ENCODE measurements at places on chromosomes 5 and 9.

DNA sequence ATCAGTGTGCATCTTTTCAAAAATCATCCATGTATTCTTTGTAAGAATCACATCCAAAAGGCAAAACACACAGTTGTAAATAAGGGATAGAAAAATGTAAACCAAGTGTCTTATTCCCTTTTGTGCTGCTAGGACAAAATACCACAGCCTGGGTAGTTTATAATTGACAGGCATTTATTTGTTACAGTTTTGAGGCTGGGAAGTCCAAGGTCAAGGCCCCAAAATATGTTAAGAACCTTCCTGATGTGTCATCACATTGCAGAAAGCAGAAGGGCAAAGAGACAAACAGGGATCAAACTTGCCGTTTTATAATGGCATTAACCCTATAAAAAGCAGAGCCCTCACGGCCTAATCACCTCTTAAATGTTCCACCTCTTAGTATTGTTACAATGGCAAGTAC, 364.8 kb downstream of the MED10 start:
- no peak for DNase-seq

- DNase-seq: no peak
Measured at GRCh38 chr5:77208507-77209163, 1.8 kb upstream of the PDE8B start.

- DNase-seq: no peak
Measured at GRCh38 chr5:6868171-6868570, 154.9 kb downstream of the TENT4A start.

DNA sequence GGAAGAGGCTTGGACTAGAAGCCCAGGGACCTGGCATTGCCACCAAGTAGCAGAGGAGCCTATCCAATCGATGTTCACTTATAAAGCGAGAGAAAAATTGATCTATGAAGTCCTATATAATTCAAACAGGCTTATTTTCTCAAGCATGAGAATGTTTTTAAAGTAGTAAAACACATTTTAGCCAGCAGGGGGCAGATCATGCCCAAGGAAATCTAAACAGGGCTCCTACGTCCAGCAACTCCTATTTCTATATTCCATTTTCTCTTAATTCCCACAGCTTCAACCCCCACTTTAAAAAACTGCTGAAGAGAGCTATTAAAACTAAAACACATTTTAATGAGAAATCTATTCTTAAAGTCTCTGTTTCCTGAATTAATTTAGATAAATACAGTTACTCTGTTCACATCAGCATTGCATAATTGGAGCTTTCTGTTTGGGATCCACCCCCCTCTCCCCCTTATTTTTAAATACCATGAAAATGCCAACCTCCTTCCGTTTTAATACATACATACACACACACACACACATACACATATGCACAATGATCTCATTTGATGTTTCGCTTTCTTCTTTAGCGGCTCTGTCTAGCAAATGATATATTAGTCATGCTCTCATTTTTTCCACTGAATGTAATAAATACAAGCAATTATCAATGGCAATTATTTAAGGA, 144.9 kb downstream of the MYO10 start:
- DNase-seq: peak; percentile 5

DNA sequence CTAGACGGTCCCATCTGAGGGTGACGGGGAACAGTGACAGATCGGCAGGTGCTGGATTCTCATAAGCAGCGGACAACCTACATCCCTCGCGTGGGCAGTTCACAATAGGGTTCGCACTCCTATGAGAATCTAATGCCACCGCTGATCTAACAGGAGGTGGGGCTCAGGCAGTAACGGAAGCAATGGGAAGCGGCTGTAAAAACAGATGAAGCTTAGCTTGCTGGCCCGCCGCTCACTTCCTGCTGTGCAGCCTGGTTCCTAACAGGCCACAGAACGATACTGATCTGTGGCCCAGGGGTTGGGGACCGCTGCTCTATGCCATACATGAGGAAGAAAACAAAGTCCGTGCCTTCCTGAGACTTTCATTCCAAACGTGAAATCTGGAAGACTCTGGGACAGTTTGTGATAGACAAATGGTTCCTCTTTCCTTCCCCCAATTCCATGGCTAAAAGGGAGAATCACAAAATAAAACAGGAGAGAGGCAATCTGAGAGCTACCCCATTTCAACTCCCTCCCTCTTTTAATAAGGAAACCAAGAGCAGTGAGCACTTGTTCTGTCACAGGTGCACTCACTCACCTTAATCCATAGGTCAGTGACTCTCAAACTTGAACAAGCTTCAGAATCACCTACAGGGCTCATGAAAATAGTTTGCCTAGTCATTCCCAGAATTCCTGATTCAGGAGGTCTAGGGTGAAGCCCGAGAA, 12.1 kb downstream of the PDCL start:
- no peak for DNase-seq

- no peak for DNase-seq
Measured at GRCh38 chr5:62214701-62215100, 91.3 kb upstream of the KIF2A start.

GRCh38 chr5:37554938-37555337, 175.8 kb downstream of the WDR70 start:
- DNase-seq: no peak

DNA sequence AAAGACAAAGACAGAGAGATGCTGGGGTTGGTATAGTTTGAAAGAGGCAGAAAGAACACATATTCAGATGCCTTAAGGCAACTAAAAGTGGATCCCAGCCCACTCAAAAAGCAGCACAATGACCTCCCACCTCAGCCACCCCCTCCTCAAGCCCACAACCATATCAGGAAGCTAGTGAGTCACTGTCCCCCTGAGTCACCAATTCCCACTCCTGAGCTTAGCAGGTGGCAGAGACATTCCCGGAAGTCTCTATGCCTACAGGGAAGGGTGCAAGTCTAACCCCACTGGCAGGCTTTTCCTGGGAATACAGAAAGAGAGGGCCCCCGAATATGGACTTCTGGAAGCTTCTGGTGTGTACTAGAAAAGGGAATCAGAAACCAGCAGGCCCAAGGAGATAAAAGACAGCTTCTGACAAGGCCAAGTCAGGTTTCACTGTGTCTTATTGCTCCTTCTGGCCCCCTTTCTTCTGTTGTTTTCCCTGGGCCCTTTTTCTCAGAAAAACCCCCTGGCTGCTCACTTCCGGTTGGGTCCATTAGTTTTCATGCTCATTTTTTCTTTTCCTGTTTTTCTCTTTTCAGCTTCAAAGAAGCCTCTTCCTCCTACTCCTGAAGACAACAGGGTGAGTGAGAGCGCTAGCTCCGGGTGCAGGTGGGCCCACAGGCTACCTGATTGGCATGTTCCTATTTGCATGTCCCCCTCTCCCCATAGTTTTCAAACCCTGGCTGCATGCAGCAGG, 36.8 kb downstream of the ITK start:
- no peak for DNase-seq

DNA sequence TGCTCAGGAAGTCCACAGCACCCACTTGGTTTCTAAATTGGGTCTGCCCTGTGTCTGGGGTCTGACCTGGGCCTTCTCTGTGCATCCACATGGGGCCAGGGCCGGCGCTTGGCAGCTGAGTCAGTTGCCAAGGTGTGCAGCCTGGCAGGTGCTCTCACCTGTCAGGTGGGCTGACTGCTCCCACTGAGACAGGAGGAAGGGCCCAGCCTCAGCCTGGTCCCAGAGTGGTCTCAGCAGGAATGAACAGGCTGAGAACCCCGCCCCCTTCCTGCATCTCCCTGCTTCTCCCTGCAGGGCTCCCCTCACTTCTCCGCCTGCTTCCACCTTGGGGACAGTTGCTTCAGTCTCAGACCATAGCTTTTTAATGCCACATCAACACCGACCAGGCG, 60.5 kb downstream of the BARX1 start:
- no peak for DNase-seq

GRCh38 chr9:128145536-128145935, 3.7 kb upstream of the LCN2 start:
- DNase-seq: no peak

DNA sequence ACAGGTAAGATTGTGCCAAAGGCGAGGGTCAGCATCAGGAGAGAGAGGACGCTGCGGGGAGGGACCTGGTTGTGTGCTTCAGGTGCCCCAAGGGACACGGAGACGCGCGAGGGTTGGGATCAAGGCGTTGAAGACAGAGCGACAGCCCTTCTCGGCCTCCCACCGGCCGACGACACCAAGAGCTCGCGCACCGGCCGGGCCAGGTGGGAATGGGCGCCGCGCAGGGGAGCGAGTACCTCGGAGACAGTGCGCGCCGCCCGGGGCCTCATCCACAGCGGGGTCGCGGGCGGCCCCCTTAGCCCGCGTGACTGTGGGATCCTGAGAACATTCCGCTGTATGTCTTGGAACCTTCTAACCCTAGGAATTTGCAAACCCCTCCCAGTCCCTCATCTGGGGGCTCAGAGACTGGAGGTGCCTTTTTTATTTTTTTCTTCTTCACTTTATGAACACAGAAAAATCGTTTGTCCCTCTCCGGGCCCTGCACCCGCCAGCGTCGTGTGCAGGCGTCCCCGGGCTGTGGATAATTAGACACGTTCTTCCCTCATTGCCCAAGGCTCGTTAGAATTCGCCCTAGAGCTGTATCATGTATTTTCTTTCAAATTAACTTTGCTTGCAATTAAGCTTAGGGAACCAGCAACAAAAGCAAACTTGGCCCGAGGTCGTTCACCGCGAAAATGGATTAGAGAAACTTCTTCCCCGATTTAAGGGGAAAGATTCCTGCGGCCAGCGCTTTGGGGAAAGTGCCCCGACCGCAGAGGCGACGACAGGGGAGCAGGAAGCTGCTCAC, 4.8 kb downstream of the FOXE1 start:
- DNase-seq: no peak

GRCh38 chr5:32115985-32116384, 58.1 kb downstream of the GOLPH3 start:
- no peak for DNase-seq

- DNase-seq: no peak
Measured at GRCh38 chr5:32051796-32052195, 122.3 kb downstream of the GOLPH3 start.

- DNase-seq: no peak
Measured at GRCh38 chr9:124769549-124770358, 1.4 kb downstream of the NR6A1 start.

- no peak for DNase-seq
Measured at GRCh38 chr9:134968823-134969090, 51.0 kb upstream of the FCN1 start.

DNA sequence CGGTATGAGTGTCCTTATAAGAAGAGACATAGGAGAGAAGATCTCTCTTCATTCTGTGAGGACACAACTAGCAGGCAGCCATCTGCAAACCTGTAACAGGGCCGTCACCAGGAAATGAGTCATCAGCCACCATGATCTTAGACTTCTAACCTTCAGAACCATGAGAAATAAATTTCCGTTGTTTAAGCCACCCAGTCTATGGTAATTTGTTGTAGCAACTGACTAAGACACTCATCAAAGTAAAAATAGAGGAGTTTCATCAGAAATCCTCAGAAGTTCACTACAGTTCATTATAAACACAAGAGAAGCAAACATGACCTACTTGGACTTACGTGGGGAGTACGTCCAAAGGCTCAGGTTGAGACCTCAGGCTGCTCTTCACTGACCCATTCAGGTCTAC, 357.7 kb downstream of the SEMA5A start:
- no peak for DNase-seq

GRCh38 chr9:7782400-7783120, 17.0 kb downstream of the DMAC1 start:
- DNase-seq: peak; percentile 43

GRCh38 chr5:120372899-120373298, 91.2 kb upstream of the PRR16 start:
- no peak for DNase-seq

GRCh38 chr9:79896390-79896980, 324.7 kb downstream of the TLE4 start:
- peak; percentile 48 for DNase-seq

- no peak for DNase-seq
Measured at GRCh38 chr9:136858452-136858843, 6.3 kb downstream of the MAMDC4 start.

DNA sequence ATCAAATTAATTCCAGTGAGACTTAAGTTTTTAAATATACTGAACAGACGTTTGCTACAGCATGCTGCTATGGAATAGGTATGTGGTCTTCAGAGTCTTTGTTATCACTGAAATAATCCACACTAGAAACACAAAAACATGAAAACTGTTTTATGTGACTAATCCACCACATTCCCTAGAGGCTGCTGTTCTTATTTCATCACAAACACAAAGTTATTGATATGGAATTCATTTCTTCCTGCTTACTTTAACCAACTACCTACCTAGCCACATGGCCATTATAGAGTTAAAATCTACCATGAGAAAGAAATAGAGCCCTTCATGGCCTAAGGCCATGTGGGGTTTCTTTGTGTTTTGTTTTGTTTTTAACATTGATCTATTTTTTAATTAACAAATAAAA, 232.3 kb upstream of the PTGER4 start:
- no peak for DNase-seq

DNA sequence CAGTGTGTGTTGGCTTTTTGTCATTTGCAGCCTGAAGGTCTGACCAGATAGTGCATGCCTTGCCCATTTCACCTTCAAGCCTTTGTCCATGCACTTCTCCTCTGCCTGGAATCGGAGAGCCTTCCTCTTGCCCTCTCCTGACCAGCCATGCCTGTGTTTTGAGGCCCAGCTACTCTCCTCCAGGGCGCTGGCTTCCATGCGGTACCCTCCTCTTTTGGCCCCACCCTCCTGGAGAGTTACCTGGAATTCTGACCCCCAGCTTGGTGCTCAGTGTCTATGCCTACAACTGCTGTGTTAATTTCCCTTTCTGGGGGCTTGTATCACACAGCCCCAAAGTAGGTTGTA, 52.5 kb downstream of the CXXC5 start:
- no peak for DNase-seq

GRCh38 chr5:116757326-116757725, 182.7 kb upstream of the SEMA6A start:
- DNase-seq: no peak

- DNase-seq: no peak
Measured at GRCh38 chr9:101706261-101706798, 32.1 kb downstream of the GRIN3A start.

- DNase-seq: no peak
Measured at GRCh38 chr5:126752081-126752785, 24.7 kb upstream of the LMNB1 start.

GRCh38 chr5:86986837-86987236, 280.8 kb upstream of the RASA1 start:
- no peak for DNase-seq

GRCh38 chr5:130532786-130533185, 628.5 kb downstream of the CHSY3 start:
- DNase-seq: no peak

DNA sequence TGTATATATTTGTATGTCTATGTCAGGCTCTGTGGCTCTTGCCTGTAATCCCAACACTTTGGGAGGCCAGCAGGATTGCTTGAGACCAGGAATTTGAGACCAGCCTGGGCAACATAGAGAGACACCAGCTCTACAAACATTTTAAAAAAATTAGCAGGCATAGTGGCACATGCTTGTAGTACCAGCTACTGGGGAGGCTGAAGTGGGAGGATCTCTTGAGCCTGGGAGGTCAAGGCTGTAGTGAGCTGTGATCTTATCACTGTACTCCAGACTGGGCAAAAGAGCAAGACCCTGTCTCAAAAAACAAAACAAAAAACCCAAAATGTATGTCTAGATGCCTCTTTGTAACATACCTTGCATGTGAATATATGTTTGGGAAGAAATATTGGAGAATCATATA, 15.8 kb downstream of the ARRDC3 start:
- no peak for DNase-seq

- no peak for DNase-seq
Measured at GRCh38 chr9:128103589-128103962, 24.0 kb downstream of the PTGES2 start.

GRCh38 chr9:137593176-137593575, 2.9 kb upstream of the ZMYND19 start:
- DNase-seq: no peak

- no peak for DNase-seq
Measured at GRCh38 chr5:144323181-144323580, 152.5 kb downstream of the KCTD16 start.

GRCh38 chr9:17532461-17532860, 46.4 kb upstream of the SH3GL2 start:
- DNase-seq: peak; percentile 90
